ENCODE measurements at places on chromosomes 5 and 9.

GRCh38 chr5:128904805-128905567 lies 60.3 kb upstream of the SLC27A6 start:
- no peak for DNase-seq

GRCh38 chr9:69637817-69638200 lies 34.4 kb downstream of the APBA1 start:
- no peak for DNase-seq

GRCh38 chr9:80561526-80561925 lies 989.8 kb downstream of the TLE4 start:
- no peak for DNase-seq

DNA sequence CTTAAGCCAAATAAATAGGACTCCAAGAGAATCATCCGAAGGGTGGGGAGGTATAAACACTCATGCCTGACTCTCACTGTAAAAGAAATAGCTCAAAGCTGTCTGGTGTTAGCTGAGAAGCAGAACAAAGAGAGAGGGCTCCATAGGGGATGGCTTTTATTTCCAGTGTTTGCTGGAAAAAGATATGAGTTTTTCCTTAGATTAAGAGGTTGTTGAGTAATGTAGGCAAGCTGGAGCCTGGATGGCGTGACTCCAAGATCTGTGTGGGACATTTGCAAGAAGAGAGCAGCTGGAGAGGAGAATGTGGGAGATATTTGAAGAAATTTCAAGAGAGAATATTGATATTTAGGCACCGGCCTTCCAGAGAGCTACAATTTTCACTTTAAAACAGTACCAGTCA lies 793.7 kb upstream of the RGMB start:
- DNase-seq, result no peak

GRCh38 chr5:143200781-143201398 lies 202.6 kb downstream of the NR3C1 start:
- DNase-seq, result no peak

DNA sequence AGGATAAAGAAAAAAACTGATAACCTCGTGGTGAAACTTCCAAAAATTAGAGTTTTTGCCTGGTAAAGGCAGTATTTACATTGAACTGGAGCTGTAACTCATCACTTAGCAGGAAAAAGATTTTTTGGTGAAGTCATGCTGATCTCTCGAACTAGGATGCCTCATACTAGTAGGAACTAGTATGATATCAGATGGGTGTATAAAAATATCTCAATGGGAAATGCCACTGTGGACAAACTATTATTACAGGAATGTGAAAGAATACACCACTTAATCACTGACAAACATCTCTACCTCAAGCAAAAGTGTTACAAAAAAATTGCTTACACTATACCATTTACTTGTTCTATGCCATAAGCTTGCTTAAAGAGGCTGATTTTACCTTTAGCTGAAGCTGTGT lies 28.4 kb downstream of the RFX3 start:
- no peak for DNase-seq

- DNase-seq, result no peak
These were observed 480.8 kb downstream of the CDH12 start for GRCh38 chr5:22372376-22372775.

DNA sequence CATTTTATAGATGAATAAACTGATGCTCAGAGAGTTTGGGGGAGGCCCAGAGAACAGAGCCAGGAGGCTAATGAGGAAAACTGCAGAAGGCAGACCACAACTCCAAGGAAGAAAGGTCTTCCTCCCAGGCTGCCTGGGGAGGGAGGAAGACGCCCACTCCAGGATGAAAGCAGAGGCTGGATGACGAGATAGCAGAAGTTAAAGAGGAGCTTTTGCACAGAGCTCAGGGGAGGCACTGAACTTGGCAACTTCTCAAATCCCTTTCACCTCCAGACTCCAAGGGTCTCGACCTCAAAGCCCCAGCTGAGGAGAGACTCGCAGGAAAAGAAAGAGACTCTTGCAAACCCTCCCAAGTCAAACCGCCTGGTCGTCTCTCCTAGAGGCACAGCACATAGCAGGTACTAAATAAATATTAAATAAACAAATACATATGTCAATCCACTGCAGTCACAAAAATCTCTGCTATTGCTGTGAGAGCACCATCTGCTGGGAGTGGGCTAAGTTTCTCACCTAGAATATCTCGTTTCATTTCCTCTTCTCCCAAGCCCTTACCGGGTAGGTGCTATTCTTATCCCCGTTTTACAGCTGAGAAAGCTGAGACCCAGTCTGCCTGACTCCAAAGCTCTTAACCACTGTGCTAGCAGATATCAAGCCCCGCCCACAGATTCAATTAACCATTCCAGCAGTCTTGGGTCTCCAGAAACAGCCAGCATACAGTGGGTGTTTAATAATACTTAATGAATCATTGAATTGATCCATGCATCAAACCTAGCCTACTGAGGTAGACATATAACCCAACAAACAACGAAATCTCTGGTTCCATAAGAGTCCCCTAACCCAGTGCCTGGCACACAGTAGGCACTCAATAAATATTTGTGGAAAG lies 97.8 kb upstream of the HAND1 start:
- DNase-seq, result no peak

- no peak for DNase-seq
These were observed 296.7 kb upstream of the PANK3 start for GRCh38 chr5:168875832-168876231.
